CD4-positive, alpha-beta T cell treated with Interleukin-4 for 1 hour (primary cell): ENCODE measurements at places on chromosomes 13 and 19.
A peak's percentile ranks its signal among the peaks of the same experiment; 100 is the strongest.

- DNase-seq = no peak
Observed at GRCh38 chr13:113788413-113789135, 29.5 kb downstream of the TMEM255B start.

GRCh38 chr19:40392894-40393517 lies 3.0 kb upstream of the HIPK4 start:
- DNase-seq = no peak

DNA sequence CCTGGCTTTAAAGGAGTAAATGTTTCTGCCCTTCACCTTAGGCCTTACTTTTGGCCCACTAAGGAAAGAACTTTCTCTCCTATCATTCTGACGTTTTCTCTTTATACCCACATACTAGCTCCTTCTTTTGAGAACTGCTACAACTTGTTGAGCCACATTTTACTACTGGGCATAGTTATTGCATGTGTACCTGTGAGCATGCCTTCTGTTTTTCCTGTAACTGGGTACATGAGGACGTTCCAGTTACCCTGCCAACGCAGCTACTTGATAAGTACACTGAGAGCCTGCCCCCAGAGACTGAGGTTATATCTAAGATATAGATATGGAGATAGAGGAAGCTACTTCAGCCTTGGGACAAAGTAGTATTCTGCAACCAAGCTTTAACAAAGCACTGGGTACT lies 3.5 kb downstream of the CCDC169 start:
- DNase-seq = no peak

- DNase-seq = no peak
Observed at GRCh38 chr13:59398127-59398526, 765.6 kb downstream of the DIAPH3 start.

GRCh38 chr19:45404557-45405434 lies at the start of gene PPP1R13L:
Gene PPP1R13L, minus strand, starts transcription at chr19:45405069. Its CDS starts 6,751 bp downstream, at chr19:45398318.
- DNase-seq = peak; percentile 56

GRCh38 chr13:24737042-24737441 lies 26.9 kb upstream of the RNF17 start:
- no peak for DNase-seq

GRCh38 chr13:74929436-74929835 lies 552.5 kb downstream of the TBC1D4 start:
- DNase-seq = no peak
